ENCODE measurements at places on chromosomes 1 and 21. TPM values are rescaled to one million over a fixed set of nuclear protein-coding genes. Genes with fewer than 3 reads are reported as not detected.

DNA sequence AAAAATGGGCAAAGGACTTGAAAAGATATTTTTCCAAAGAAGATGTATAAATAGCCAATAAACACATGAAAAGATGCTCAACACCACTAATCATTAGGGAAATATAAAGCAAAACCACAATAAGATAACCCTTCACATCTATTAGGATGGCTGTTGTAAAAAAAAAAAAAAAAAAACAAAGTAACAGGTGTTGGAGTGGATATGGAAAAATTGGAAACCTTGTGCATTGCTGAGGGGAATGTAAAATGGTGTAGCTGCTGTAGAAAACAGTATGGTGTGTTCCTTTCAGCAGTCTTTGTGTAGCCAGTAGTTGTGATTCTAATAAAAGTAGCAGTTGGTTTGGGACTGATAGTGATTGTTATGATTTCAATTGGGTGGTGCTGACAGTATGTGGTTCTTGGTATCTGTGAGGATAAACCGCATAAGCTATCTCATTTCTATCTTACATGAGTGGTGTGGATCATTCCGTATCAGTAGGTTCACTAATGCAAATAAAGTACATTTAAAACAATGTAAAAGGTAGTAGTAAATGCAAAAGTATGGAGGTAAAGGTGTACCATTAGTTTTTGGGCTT is 19.9 kb downstream of the MAN1A2 start:
- no peaks in the 10 kb centered on the region for H3K4me1 ChIP-seq
- no peak overlapping the region for H3K4me3 ChIP-seq
- H3K27ac ChIP-seq, result no peak overlapping the region
- no peaks in the 10 kb centered on the region for H3K27me3 ChIP-seq
- no peaks in the 10 kb centered on the region for H3K36me3 ChIP-seq
- no peak for DNase-seq

- no peaks in the 10 kb centered on the region for H3K27me3 ChIP-seq
- no peaks in the 10 kb centered on the region for H3K4me1 ChIP-seq
- DNase-seq, result no peak
These were observed 5.0 kb downstream of the MTR start for GRCh38 chr1:236800002-236800620.

- no peaks in the 10 kb centered on the region for H3K27me3 ChIP-seq
- no peak for DNase-seq
- H3K4me3 ChIP-seq, result no peak overlapping the region
- peaks cover 5% of the 10 kb centered on the region for H3K4me1 ChIP-seq
These were observed 274.4 kb downstream of the PLPP3 start for GRCh38 chr1:56304975-56305374.

CNKSR1 gene
- total RNA-seq, result not detected

- H3K4me1 ChIP-seq, result peaks cover 2% of the 10 kb centered on the region
- peak; percentile 59 for DNase-seq
- H3K4me3 ChIP-seq, result no peak overlapping the region
- no peaks in the 10 kb centered on the region for H3K27me3 ChIP-seq
These were observed 8.6 kb downstream of the RAP1A start for GRCh38 chr1:111628153-111628552.

DNA sequence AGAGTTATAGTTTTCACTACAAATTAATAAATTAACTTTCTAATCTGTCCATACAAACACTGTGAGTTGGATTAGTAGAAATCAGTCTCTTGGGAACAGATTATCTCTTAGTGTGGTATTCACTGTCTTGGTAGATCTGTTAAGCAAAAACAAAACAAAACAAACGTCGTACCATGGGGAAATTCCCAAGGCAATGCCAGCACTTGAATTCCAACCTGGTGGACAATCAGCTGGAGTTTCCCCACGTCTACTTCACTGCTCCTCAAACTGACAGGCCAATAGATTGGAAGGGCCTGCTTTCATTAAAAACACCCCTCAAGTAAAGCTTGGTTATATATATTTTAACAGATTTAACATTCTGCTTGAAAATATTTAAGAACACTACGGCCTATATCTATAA is 31.9 kb downstream of the GDAP2 start:
- H3K27me3 ChIP-seq, result no peaks in the 10 kb centered on the region
- DNase-seq, result no peak
- H3K36me3 ChIP-seq, result no peaks in the 10 kb centered on the region
- H3K4me1 ChIP-seq, result no peaks in the 10 kb centered on the region

RORC gene
- under 0.01 TPM for total RNA-seq

GRCh38 chr1:48221122-48221521 is 1.4 kb upstream of the SLC5A9 start:
- no peaks in the 10 kb centered on the region for H3K4me1 ChIP-seq
- H3K27me3 ChIP-seq, result no peaks in the 10 kb centered on the region
- no peaks in the 10 kb centered on the region for H3K36me3 ChIP-seq

KPRP gene
- total RNA-seq, result not detected

WLS gene
- 156 TPM for total RNA-seq

DNA sequence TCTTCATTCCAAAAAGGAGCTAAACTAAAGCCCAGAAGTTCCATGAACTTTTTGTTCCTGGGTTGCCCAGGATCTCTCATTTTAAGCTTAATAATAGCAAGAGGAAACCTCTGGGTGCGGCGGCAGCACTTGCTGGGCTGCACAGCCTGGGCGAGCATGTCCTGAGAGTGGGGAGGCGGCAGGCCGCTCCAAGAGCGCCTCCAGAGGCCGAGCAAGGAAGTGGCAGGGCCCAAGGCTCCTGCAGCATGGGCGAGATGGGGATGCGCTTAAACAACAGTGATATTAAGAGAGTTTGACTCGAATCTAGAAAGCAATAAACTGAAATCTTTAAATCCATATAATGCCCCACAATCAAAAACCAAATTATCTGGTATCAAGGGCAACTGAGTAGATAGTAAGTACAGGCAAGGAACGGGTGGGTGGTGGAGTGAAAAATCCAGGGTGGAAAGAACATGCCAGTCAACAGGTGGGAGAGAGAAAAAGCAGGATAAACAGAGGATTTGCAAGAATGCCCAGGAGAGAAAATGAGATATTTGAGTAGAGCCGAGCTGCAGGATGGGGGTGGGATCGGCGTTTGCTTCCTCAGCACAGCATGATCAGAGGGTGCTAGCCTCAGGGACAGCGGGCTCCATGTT is 14.1 kb upstream of the TNR start:
- no peaks in the 10 kb centered on the region for H3K4me1 ChIP-seq
- no peaks in the 10 kb centered on the region for H3K27me3 ChIP-seq
- no peak overlapping the region for H3K27ac ChIP-seq
- no peak overlapping the region for H3K4me3 ChIP-seq
- no peaks in the 10 kb centered on the region for H3K36me3 ChIP-seq
- DNase-seq, result no peak

- peak overlapping the region; percentile 89 for H3K27ac ChIP-seq
- H3K4me3 ChIP-seq, result peak overlapping the region; percentile 91
- peaks cover 2% of the 10 kb centered on the region for H3K36me3 ChIP-seq
- no peaks in the 10 kb centered on the region for H3K27me3 ChIP-seq
- H3K4me1 ChIP-seq, result peaks cover 6% of the 10 kb centered on the region
These were observed 801 bp upstream of the DDAH1 start for GRCh38 chr1:85465786-85466134.

DNA sequence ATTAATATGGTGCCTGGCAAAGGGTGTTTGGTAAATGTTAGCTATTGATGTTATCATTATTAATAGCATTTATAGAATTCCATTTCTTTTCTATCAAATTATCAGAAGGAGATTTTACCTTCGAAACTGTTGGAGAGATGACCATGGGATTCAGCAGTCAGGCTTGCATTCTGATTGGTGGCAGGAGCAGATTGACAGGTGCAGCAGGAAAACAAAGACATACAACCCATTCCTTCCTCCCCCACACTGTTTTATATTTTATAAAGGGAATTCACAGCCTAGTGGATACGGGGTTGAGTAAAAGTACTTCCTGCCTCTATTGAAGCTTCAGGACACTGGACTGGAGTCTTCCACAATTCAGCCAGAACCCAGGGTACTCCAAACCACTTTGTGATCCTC is 55.1 kb upstream of the SYT14 start:
- no peaks in the 10 kb centered on the region for H3K36me3 ChIP-seq
- no peak for DNase-seq
- H3K4me1 ChIP-seq, result peaks cover 19% of the 10 kb centered on the region
- peaks cover 9% of the 10 kb centered on the region for H3K27me3 ChIP-seq

- no peaks in the 10 kb centered on the region for H3K27me3 ChIP-seq
- no peaks in the 10 kb centered on the region for H3K4me1 ChIP-seq
- H3K36me3 ChIP-seq, result no peaks in the 10 kb centered on the region
- H3K4me3 ChIP-seq, result no peak overlapping the region
- DNase-seq, result peak; percentile 72
These were observed 13.2 kb downstream of the KYAT3 start for GRCh38 chr1:88979054-88979748.

DNA sequence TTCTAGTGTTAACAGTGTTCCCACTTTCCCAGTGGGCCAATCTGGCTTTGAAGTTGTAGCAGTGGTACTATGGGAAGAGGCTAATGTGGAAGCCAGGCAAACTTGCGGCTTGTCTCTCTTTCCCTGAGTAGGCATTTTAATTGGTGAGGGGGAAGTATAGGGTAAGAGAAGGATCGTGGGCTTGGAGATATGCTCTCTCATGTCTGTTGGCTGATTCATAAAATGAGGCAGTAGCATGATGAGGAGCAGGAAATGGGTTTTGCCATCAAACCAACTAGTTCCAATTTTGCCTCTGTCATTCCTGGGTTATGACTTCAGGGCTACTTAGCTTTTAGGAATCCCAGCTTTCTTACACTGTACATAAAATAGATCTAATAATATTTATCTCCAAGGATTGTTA is 12.1 kb downstream of the C8A start:
- peak; percentile 17 for DNase-seq
- no peaks in the 10 kb centered on the region for H3K36me3 ChIP-seq
- no peak overlapping the region for H3K4me3 ChIP-seq
- H3K27me3 ChIP-seq, result no peaks in the 10 kb centered on the region

DNA sequence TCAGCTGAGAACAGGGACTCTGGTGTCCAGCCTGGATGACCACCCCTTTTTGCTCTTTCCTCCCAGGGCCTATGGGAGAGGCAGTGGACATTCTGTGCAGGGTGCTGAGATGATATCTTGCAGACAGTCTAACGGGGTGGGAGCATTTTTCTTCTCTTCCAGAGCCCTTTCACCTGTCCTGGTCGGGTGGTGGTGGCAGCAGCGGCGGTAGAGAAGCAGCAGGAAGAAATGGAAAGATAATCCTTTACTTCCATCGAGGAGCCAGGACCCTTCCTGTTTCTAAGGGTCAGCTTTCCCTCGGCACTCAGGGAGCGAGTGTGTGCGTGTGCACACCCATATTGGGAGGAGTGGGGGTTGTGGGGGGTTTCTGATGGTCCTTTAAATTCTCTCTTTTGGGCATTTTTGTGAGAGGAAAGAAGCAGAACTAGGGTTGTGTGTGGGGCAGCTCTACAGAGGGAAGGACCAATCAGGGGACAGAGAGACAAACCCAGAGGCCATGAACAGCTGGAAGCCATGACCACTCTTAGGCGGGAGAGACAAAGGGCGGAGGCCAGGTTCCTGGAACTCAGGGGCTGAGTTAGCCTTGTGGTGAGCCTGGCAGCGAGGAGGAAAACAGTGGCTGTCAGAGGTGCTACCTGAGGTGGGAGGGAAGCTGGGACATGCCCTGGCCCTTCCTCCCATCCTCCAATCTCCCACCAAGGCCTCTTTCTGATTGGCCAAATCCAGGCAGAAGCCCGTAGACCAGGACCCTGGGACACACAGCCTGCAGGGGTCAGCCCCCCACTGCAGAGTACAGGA is 31.2 kb upstream of the CSF3R start:
- no peak overlapping the region for H3K4me3 ChIP-seq
- no peaks in the 10 kb centered on the region for H3K4me1 ChIP-seq
- H3K27me3 ChIP-seq, result no peaks in the 10 kb centered on the region
- no peak overlapping the region for H3K27ac ChIP-seq
- DNase-seq, result no peak
- H3K36me3 ChIP-seq, result no peaks in the 10 kb centered on the region

DNA sequence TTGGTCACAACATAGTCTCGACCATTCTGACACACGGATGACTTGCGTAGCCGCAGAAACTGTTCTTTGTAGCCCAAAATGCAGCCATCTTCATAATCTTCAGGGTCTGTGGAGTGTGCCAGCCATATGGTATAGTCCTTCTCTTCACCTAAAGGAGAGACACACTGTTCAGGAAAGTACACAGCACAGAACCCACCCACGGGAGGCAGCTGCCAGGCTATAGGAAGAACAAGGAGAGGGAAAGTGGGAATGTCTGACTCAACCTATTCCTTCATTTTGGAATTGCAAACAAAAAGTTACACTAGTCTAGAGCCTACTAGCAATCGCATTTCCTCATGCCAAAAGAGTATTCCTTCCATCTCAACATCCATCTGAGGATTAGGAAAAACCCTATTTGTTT is 16.2 kb upstream of the MYBPHL start:
- no peaks in the 10 kb centered on the region for H3K4me1 ChIP-seq
- no peak overlapping the region for H3K4me3 ChIP-seq
- DNase-seq, result no peak
- H3K27me3 ChIP-seq, result no peaks in the 10 kb centered on the region

DNA sequence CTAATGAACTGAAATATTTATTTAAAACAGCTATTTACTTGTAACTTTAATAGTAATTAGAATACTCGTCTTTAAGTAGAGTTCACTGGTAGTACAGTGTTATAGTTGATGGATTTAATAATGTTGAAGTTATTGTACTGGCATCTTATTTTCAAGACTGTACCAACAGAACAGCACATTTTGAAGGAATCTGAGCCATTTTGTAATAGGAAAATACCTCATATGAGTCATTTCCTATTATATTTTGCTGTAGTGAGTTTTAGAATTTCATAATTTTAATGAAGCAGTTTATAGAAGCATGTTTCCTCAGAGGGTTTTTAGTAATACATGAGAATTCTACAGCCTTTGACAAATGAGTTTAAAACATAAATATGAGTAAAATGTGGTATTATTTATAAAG is 258.3 kb downstream of the OLFM3 start:
- DNase-seq, result peak; percentile 72
- no peak overlapping the region for H3K4me3 ChIP-seq
- no peaks in the 10 kb centered on the region for H3K4me1 ChIP-seq
- H3K27me3 ChIP-seq, result no peaks in the 10 kb centered on the region
- H3K27ac ChIP-seq, result no peak overlapping the region

KRTAP12-2 gene
- total RNA-seq, result not detected

GRCh38 chr1:227726924-227727599 is 8.0 kb downstream of the JMJD4 start:
- no peaks in the 10 kb centered on the region for H3K27me3 ChIP-seq
- DNase-seq, result no peak
- no peak overlapping the region for H3K4me3 ChIP-seq
- no peak overlapping the region for H3K27ac ChIP-seq
- no peaks in the 10 kb centered on the region for H3K4me1 ChIP-seq
- H3K36me3 ChIP-seq, result peaks cover 4% of the 10 kb centered on the region

DNA sequence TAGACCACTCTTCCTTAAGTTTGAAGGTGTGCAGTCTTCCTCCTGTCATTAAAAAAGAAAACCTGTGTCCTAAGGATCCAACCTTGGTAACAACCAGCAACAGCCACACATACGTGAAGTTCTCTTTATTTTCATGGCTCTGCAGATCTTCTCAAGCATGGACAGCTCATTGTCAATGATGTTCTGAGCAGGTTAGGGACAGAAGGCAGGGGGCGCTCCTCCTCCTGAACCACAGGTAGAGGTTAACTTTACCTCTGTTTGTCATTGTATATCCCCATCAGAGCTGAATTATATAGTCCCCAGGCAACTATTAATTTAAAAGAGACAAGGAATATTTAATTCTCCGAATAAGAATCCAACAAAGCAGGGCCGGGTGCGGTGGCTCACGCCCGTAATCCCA is 52.5 kb upstream of the CR2 start:
- H3K4me3 ChIP-seq, result no peak overlapping the region
- no peaks in the 10 kb centered on the region for H3K27me3 ChIP-seq
- H3K36me3 ChIP-seq, result no peaks in the 10 kb centered on the region
- no peak overlapping the region for H3K27ac ChIP-seq
- DNase-seq, result no peak
- H3K4me1 ChIP-seq, result no peaks in the 10 kb centered on the region
